ENCODE measurements at places on chromosomes 4 and X.

- no peak for DNase-seq
Measured at GRCh38 chr4:139666735-139667281, 1.2 kb downstream of the MGST2 start.

GRCh38 chr4:38902695-38903094 is 35.1 kb downstream of the FAM114A1 start:
- DNase-seq = no peak

DNA sequence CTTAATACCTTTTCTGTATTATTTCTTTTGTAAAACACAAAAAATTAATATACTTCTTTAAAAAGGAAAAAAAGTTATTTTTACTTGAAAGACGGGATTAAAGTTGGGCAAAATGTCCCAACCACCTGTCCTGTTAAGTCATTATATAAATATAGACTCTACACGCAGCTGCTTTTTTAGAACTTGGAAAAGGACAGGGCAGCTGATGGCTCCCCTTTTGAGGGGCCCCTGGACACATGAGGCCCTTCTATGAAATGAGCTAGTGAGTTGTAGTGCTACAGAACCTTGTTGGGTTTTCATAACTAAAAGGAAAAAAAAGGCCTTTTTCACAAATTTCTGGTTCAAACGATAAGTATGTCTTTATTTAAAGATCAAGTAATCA is 600 bp upstream of the BEX2 start:
- no peak for DNase-seq

DNA sequence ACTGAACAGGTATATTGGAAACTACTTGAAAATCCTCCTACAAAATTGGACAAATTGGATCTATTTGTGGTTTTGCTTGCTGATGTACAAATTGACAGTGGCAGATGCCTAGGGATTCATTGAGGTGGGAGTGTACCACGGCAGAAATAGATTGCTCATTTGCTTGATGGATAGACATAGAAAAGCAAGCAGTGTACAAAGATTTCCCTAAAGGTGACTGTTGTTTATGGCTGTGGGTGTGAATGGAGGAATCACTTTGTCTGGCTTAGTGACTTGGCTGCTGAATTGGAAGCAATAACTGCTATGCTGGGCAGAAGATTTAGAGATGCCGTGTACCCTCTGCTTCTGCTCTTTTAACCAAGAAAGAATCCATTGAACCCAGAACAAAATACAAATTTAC is 191.0 kb upstream of the GRID2 start:
- no peak for DNase-seq

GRCh38 chr4:87304745-87305432 is 17.8 kb downstream of the HSD17B13 start:
- DNase-seq = no peak

GRCh38 chrX:14825851-14826250 is 47.0 kb downstream of the FANCB start:
- DNase-seq = no peak

- no peak for DNase-seq
Measured at GRCh38 chr4:5719350-5720055, 8.5 kb downstream of the EVC start.

DNA sequence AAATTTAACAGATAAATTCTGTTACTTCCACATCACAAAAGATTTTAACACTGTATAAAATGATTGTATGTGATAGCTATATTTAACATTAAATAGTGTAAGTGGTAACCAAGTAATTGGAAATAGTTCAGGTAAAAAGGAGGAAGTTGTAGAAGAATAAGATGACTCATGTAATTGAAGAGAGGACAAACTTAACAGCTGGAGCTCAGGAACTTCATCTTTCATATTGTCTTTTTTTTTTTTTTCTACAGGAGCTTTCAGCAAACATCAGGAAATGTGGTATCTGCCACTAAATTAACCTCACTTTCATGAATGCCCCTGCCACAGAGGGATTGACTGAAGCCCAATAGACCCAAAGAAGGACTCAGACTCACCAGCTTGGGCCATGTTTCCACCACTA is 188.4 kb upstream of the VEGFC start:
- no peak for DNase-seq

DNA sequence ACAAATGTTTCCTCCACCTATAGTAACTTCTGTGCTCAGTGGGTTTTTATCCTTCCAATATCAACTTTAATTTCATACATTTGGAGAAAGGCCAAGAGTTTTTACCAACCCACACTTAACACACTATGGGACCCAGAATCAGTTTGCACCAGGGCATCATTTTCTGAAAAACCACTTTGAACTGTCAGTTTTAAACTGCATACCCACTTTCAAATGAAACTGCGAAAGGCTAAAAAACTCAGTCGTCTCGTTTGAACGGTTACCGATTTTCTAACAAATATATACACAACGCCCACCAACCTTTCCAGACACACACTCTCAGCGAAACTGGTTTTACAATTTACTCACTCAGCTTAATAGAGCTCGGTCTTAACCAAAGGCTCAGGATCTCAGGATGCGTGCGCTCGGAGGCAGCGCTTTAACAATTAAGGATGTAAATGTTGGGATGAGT is 376 bp downstream of the ABCG2 start:
- no peak for DNase-seq

DNA sequence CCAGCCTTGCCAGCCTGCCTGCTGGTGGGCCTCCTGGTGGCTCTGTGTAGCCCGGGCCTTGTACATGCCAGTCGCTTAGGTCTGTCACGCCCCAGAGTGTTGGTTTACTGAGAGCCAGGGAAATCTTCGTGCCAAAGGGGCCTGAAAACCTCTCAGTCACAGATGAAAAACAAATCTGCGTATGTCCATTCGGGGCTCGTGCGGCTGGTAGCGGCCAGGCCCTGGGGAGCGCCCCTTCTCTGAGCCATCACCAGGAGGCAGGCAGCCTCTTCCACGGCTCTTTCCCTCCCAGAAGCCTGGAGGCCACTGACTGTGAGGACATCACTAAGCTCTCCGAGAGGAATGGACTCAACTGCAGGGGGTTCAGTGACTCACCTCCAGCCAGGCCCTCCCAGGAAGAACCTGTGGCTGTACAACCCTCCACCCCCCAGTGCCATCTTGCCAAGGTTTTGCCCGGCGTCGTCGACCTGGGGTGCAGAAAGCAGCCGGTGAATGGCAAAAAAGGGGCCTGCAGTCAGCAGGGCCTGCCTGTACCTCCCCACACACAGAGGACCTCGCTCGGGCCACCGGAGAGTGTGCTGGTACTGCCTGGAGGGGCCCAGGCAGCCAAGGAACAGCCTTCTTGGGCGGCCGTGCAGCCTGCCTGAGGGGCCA is 162.2 kb downstream of the BCOR start:
- DNase-seq = no peak

GRCh38 chr4:152696764-152697261 is 17.0 kb upstream of the TMEM154 start:
- DNase-seq = no peak

- DNase-seq = no peak
Measured at GRCh38 chr4:126957987-126958386, 674.8 kb upstream of the INTU start.

GRCh38 chr4:151960449-151961230 is 199.8 kb upstream of the GATB start:
- DNase-seq = no peak
